ENCODE measurements at places on chromosomes 3 and 15.

GRCh38 chr15:63288778-63289378, 11.5 kb downstream of the APH1B start:
- DNase-seq, result no peak

DNA sequence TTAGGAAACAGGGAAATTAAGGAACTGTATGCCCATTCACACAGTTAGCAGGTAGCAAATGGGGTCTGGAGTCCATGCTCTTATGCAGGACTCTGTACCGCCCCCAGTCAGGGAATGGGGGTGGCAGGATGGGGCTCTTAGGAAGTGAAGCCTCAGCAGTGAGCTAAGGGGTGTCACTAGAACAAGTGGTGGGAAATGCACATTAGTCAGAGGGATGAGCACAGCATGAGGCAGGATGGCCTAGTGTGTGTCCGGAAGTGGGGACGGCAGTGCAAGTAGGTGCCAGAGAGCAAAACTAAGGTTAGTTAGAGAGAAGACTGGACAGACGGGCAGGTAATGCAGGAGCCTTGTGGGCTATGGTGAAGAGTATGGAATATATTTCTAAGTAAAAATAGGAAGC, 60.7 kb downstream of the ST3GAL6 start:
- DNase-seq, result no peak

DNA sequence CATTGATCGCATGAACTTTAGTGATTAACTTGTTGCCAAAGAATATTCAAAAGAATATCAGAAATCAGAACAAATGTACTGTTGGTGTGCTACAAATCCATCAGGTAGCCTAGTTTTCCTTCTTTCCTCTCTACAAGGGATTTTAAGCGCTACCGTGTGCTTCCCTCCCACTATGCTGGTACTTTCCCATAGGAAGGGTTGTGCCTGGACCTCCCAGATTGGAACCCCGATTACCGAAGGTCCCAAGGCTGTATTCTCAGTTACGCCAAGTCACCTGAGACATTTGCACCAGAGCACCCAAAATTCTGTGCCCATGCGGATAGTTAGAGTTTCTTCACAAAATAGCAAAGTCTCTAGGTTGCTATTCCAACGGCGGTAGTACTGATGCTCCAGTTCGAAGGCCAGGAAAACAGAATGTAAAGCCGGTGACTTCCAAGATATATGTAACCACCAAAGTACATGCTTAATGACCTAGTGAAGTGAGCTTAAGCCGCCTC, 23.4 kb upstream of the GATM start:
- no peak for DNase-seq

DNA sequence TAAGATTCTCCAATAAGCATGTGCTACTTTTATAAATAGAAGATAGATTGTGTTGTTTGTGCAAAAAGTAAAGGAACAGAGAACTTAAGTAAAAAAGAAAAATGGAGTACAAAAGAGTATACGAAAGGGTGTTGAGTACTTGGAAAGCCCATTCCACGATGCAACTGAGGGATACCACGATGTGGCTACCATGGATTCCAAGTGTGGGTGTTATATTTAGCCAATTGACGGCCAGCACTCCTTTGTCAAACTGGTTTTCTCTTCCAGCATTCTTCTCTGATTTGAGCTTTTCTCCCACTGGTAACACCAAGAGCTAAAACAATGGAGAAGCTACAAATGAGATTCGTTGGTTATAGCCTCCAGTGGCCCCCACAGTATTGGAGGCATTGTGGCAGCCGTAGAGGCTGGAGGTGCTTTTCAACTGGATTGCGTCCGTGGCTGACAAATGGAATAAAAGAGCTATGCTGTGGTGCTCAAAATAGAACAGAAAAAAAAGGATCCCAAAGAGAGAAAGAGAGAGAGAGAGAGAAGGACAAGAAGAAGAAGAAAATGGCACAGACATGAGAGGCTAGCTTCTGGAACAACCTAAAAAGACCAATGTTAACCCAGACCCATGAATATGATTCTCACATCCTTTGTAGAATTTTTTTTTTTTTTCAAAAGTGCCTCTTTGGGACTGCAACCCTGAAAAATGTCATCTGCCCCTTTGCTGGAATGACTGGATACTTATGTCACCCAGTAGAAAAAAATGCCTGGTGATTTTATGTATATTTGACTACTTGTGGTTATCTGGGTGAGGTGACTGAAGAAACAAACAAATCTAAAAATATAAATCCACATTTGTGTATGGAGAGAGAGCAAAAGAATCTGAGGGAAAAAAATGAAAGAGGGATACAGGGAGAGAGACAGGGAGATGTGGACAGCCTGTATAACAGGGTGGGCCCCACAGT, 345.1 kb downstream of the RORA start:
- DNase-seq, result no peak

DNA sequence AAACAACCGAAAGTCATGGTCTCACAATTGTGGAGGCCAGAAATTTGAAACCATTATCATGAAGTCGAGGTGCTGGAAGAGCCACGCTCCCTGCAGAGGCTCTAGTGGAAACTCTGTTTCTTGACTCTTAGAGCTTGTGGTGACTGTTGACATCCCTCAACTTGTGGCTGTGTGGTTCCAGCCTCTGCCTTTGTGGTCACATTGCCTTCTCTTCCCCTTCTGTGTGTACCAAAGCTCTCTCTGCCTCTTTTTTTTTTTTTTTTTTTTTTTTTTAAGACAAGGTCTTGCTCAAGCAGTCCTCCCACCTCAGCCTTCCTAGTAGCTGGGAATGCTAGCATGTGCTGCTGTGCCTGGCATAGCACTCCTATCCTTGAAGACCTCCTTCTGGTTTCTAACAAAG, 48.7 kb upstream of the CRTC3 start:
- no peak for DNase-seq

GRCh38 chr3:30779686-30780287, 114.7 kb downstream of the GADL1 start:
- DNase-seq, result no peak

DNA sequence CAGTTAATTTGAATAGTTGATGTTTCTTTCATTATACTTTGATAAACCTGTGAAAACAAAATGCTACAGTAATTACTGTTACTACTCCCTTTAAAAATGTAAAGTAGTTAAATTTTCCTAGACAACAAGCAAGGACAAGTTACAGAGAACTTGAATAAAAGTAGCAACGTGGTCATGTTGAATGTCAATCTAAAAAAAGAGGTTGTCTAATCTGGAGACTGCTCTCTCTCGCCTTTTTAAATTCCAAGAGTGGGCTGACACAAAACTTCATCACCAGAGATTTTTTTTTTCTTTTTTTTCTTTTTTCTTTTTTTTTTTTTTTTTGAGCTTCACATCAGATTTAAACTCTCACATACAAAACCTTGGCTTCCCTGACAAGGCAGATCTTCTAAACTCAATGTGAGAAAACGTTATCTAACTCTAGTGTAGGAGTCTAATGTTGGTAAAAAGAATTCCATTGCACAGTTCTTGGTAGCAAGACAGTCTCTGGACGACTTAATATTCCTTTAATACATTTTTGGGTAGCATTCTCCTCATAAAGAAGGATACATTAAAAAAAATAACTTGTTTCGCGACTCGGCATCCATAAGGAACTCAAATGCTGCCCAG, 4.1 kb downstream of the FOXP1 start:
- DNase-seq, result no peak

Measured in retinal pigment epithelial cell (primary cell).